GM23248 (cell line): ENCODE measurements at places on chromosomes 5 and 9. TPM values are rescaled to one million over a fixed set of nuclear protein-coding genes. Genes with fewer than 3 reads are reported as not detected.
A peak's percentile ranks its signal among the peaks of the same experiment; 100 is the strongest.

GRCh38 chr5:80668016-80668969 lies 13.5 kb upstream of the DHFR start:
- DNase-seq: no peak

GRCh38 chr5:60183881-60184280 lies 290.4 kb upstream of the PDE4D start:
- DNase-seq: no peak

DNA sequence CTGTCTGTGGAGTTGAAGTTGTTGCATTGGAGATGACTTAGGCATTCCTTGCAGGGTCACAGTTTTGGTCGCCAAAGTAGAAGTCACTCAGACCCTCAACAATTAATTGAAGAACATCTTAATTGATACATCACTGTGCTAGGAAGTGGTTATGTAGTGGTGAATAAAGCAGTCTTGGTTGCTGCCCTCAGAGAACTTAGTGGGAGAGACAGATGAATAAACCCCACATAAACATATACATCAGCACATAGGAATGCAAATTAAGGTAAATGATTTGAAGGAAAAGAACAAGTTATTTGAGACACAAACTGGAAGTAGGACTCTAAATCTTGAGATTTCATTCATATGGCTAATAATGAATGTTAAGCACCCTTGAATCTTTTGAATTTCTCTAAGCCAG lies 25.7 kb downstream of the FAM174A start:
- no peak for DNase-seq

GRCh38 chr5:1208743-1209488 lies 7.5 kb downstream of the SLC6A19 start:
- peak; percentile 25 for DNase-seq

DNA sequence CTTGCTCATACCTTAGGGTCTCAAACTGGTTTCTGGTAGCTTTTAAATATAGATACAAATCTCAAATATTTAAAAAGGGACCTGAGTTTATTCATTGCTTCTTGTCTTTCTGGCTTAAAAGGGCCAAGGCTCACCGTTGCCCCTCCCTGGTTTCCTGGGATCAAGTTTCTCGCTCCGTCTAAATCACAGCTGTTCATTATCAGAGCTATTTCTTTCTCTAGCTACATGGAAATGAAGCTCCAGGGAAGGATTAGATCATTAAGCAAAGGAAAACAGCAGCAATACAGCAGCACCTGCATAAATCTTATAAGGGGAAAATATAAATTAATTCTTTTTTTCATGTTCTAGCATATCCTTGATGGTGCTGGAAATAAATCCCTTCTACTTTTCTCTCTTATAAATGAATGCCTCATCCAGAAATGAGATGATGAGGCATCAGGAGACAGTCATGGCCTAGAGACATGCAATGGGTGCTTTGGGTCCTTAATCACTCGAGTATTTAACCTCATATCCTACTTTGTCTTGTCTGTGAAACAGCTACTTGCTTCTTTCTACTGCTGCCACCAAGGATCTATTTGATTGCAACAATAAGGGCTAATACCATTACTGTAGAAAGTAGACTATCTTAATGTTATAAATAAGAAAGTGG lies 320.1 kb downstream of the TRPM3 start:
- no peak for DNase-seq

GRCh38 chr5:79517601-79518000 lies 3.7 kb upstream of the HOMER1 start:
- no peak for DNase-seq

DNA sequence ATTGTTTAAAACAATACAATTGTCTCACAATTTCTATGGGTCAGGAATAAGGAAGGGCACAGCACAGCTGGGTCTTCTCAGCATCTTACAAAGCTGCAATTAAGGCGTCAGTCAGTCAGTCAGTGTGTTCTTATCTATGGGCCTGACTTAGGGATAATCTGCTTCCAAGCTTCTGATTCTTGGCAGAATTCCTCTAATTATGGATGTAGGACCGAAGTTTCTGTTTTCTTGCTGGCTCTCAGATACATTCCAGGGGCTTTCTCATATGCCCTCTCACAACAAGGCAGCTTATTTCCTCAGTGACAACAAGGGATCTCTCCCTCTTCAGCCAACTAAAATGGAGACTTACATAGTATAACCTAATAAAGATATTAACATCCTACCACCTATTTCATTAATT lies 1925.3 kb upstream of the ACO1 start:
- DNase-seq: no peak

- no peak for DNase-seq
Measured at GRCh38 chr9:93904649-93905472, 50.3 kb downstream of the BARX1 start.

GRCh38 chr5:137581776-137582175 lies 82.7 kb upstream of the SPOCK1 start:
- DNase-seq: no peak

GRCh38 chr5:61631438-61631941 lies 299.4 kb downstream of the ZSWIM6 start:
- peak; percentile 19 for DNase-seq

DNA sequence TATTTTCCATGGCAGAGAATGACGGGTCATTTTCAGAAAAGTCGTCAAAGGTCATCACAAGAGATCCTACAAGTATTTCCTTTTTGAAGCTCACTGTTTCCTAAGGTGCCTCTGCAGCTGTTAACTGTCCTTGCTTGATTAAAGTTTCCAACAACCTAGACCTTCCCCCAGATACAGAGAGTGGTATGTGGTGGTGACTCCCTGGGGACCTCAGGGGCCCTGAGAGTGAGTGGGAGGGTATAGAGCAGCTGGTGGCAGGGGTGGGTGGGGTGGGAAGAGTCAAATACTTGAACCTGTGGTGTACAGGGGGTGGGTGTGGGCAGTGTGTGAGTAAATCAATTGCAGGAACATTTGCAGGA lies 1.6 kb upstream of the CD72 start:
- DNase-seq: no peak

DNA sequence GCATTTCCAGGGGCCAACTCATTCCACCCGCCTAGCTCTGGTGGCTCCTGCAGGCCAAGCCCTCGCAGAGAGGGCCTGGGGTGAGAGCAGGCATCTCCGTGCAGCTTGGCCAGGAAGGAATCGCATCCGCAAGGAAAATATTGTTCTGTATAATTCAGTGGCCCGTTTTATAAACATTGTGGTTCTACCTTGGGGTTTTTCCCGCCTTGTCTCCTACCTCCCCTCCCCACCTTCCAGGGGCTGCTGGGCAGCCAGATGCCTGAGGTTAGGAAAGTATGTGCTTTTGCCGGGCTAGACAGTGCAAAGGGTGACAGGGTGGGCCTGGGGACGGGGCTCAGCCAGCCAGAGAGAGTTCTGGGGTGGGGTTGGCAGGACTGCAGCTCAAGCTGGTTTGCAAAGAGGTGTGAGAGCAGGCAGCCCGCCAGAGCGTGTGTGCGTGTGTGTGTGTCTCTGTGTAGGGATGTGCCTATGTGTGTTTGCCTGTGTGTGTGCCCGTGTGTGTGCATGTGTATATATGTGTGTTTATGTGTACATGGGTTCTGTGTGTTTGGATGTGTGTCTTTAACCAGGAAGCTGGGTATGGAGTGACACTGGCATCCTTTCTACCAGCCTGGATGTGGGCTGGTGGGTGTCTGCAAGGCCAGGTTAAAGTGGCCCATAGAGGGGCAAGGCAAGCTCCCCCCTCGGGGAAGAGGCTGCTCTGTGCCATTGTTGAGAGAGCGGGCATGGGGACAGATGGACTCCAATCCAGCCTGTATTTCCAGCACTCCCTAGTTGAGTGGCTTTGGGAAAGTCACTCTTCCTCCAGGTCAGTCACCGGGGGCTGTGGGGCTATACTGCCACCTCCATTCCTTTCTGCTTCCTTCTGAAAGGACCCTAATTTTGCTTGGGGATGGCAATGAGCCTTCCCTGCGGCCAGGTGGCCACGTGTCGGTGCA lies 10.6 kb upstream of the SLC2A6 start:
- no peak for DNase-seq

DNA sequence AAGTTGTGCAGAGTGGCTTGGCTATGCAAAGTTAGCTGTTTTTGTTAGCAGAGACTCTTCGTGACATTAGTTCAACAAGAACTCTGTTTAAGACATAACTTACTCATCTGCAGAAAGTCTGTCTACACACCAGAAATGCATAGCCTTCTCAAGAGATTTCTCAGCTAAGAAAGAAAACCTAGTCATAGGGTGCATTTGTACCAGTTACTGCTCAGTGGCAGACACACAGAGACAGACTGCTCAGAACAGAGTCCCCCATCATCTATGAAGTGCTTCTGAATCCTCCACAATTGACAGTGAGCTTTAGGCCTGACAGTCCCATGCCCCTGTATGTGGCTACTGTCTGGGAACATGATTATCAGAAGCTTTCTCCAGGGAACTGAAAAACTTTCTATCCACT lies 56.1 kb upstream of the IFNK start:
- DNase-seq: no peak

DNA sequence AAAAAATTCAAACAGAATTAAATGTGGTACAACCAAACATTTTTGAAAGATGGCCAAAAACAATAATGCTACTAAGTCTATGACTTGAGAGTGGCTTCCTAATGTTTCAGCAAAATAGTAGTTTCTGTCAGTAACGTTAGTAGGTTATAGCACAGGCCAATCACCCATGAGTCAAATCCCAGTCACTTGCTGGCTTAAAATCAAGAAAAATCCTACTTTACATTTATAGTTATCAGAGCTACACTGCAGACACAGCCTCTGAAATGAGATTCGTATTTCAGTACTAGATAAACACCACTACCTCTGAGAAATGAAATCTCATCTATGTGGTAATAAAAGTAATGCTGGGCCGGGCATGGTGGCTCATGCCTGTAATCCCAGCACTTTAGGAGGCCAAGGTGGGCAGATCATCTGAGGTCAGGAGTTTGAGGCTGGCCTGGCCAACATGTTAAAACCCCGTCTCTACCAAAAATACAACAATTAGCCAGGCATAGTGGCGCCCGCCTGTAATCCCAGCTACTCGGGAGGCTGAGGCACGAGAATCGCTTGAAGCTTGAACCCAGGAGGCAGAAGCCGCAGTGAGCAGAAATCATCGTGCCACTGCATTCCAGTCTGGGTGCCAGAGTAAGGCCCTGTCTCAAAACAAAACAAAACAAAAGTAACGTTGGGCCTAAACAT lies 6.1 kb downstream of the ZDHHC21 start:
- peak; percentile 80 for DNase-seq

DNA sequence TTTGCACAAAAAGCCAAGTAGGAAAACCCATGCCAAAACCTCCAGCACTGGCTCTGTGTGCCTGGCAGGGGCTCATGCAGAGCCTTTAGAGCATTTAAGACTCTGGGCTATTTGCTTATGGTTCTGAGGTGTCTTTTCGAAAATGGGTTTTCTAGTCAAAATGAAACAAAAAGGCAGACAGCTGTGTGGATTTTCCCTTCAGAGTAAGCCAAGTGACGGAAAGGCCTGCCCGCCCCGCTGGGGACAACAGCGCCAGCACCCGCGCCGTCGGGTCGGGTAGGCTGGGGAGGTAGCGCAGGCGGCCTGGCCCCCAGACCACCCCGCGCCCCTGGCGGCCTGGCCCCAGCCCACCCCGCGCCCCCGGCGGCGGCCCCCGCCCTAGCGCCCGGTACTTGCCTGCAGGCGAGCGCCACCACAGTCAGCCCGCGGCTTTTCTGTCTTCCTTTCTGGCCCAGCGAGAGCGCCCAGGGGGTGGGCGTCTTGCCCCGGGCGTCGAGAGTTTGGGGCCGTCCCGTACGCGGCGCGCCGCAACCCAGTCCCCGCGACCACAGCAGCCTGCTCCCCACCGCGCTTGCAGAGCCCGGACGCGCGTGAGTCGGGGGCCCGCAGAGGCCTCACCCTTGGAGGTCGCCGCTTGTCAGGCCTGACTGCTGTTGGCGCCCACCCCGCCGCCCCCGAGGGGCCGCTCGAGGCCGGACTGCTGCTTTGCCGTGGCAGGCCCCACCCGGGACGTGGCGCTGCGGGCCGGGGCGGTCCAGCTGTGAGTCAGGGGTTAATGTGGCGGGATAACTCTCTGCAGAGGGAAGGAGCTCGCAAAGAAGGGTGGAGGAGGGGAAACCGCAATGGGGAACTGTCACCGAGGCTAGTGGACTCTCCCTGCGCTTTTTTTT lies at the start of gene TICAM2:
TICAM2 (minus strand) TSS at position 779 of the 890 bp plus-strand sequence. CDS start 21,223 bp downstream, outside the sequence.
- peak; percentile 84 for DNase-seq

DNA sequence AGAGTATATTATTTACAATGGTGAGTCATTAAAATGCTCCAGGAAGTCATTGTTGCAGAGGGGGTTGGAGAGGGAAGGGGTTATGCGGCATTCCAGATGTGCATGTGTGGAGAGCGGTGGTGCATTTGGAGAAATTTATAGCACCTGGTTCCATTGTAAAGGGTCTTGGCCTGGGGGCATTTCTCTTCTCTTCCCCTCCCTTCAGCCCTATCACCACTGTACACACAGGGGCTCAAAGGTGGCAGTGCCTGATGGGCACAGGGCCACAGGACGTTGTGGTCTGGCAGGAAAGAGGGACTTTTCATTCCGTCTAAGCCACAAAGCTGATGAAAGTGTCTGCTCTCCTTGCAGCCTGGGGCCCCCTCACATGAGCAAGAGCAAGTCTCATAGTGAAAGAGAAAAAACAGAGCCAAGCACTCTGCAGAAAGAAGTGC lies 442.4 kb upstream of the ZNF462 start:
- DNase-seq: no peak

DNA sequence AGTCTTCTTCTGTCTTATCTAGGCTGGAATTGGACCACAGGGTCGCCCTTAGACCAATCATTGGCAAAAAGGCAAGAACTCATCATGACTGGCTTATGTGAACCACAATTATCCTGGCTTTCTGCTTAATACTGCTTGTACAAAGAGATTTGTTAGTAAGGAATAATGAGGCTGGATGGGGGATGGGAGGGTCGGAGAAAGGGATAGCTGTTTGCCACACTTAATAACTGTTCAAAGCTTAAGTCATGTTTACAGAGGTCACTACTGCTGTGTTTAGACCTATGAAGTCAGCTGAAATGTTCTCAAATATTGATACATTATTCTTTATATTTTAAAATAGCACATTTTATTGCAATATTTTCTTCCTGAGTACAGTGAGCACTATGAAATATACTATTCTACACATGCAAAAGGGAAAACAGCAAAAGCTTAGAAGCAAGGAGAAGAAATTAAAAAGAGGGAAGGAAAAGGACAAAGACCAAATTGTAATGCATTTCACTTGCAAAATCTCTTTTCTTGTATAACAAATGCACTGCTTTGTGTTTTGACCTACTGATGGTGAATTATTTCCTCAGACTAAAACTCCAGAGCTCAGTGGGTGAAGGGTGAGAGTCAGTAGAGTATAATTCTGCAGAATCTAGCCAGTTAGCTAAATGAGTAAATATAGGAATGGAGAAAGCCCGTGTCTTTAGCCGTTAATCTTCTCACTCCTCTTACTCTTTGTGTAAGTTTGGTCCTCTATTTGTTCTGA lies 404.9 kb upstream of the ZNF608 start:
- no peak for DNase-seq

Gene LSM11
- total RNA-seq: 2.1 and 4.0 TPM in 2 replicates

Gene CNTNAP3
- total RNA-seq: not detected in 2 replicates

Gene C5
- 1.6 and 2.4 TPM in 2 replicates for total RNA-seq

Gene HMGCR
- total RNA-seq: 18.1 and 34.0 TPM in 2 replicates

Gene PCDHGB6
- total RNA-seq: 1.9 and 4.3 TPM in 2 replicates

Gene IFNA2
- total RNA-seq: not detected in 2 replicates

Gene CCDC180
- total RNA-seq: 0.11 and 0.51 TPM in 2 replicates

Gene NMUR2
- not detected in 2 replicates for total RNA-seq

Gene PAEP
- not detected in 2 replicates for total RNA-seq

Gene CCDC192
- total RNA-seq: not detected in 2 replicates

Gene GABRA1
- not detected in 2 replicates for total RNA-seq

Gene PRDM9
- total RNA-seq: not detected in 2 replicates
